Inflammatory macrophage treated with lipopolysaccharide for 1 hour (primary cell): ENCODE measurements at places on chromosomes 3 and 15.

DNA sequence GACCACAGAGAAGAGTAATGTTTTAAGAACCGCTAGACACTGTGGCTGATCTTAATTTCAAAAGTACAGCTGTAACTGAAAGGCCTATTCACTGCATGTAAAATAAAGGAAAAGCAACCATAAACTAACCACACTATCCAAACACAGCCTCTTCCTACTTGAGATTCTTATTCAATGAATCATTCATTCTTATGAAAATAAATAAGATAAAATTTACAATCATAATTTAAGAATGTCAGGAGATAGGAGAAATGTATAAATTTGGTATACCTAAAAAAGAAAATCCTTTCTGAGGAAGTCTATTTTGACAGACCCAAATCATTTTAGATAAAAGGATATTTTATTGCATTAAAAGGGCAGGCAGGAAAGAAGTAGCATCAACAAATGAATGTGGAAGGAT is 533.5 kb upstream of the ZNF385D start:
- DNase-seq, result no peak

DNA sequence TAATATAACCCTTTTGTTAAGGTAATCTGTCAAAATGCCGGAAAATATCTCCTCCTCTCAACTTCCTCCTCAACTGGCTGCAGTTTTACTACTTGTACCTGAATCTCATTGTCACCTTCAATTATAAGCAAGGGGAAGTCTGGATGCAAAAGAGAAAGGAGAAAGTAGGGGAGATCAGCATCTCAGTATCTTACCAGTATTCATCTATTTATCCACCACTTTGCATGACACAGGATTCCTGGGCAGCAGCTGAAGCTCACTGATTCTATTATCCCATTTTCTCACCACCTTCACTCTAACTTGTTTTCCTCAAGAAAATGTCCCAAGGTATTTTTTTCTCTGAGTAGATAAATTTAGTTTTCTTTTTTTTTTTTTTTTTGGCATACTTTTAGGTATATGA is 440.5 kb upstream of the CBLB start:
- DNase-seq, result no peak

- peak; percentile 40 for DNase-seq
Observed at GRCh38 chr3:124926426-124927101, 8.0 kb downstream of the MUC13 start.

DNA sequence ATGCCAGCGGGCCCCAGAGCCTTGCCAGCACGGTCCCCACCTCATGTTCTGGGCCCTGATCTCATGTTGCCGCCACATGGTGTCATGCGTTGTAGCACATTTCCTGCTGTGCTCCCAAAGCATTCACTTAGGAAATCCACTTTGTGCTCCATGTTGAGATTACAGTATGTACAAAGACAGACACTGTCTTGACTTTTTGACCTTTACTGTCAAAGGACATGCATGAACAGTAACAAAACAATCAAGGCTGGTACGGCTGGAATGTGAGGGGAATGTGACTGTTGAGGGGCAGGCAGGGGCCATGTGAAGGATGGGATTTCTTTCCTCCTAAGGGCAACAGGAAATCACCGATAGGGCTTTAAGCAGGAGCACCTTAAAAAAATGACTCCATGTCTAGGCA is 53.3 kb upstream of the RPL32 start:
- no peak for DNase-seq

DNA sequence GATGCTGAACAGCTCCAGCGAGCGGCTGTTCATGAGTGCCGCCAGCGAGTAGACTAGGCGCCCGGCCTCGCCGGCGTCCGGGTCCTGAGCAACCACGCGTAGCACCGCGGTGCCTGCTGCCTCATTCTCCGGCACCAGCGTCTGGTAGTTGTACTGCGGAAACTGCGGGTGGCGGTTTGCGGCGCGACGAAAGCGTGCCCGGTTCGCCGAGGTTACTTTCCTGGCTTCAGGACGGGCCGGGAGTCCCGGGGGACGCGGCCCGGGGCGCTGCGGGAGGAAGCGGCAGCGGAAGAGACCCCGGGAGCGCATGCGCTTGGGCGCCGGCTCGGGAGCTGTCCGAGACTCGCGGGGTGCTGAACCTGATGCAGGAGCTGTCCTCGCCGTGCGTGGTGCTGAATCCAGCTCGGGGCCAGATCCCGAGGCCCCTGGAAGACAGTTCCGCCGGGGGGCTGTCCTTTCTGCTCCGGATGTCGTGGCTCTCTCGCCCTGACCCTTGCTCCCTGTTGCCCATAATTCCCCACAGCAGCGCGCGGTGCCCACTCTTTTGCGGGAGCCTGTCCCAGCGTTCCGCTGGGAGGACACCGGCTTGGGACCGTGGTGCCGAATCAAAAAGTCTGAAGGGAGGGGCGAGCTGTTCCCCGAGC is 1.1 kb downstream of the CELSR3 start:
- peak; percentile 53 for DNase-seq

- DNase-seq, result no peak
Observed at GRCh38 chr15:31390029-31390428, 63.4 kb downstream of the KLF13 start.

- no peak for DNase-seq
Observed at GRCh38 chr3:24341668-24342067, 153.0 kb downstream of the THRB start.
